ENCODE measurements at places on chromosomes 4 and X. TPM values are rescaled to one million over a fixed set of nuclear protein-coding genes. Genes with fewer than 3 reads are reported as not detected.

The GAGE12J gene
- total RNA-seq = not detected

The TBX22 gene
- not detected for total RNA-seq

The SMPX gene
- total RNA-seq = not detected

The RTL3 gene
- 1.6 TPM for total RNA-seq

The RBM41 gene
- 18.4 TPM for total RNA-seq

The ZNF81 gene
- total RNA-seq = 7.0 TPM

The USP38 gene
- total RNA-seq = 27.2 TPM

The PCSK1N gene
- 0.32 TPM for total RNA-seq

The BCOR gene
- 20.1 TPM for total RNA-seq

The PHKA1 gene
- 5.9 TPM for total RNA-seq

The MAGEB17 gene
- not detected for total RNA-seq

The MTNR1A gene
- 0.32 TPM for total RNA-seq

The FREM3 gene
- not detected for total RNA-seq

The CXCR3 gene
- not detected for total RNA-seq

The SSX4B gene
- not detected for total RNA-seq

The FAM9B gene
- not detected for total RNA-seq

The PPBP gene
- total RNA-seq = not detected

The BEX4 gene
- total RNA-seq = 31.1 TPM

The CACNA1F gene
- not detected for total RNA-seq

The EMCN gene
- total RNA-seq = 0.43 TPM

The CENPVL2 gene
- total RNA-seq = not detected

The IL9R gene
- total RNA-seq = not detected

The ADH1A gene
- not detected for total RNA-seq

The LEF1 gene
- 2.4 TPM for total RNA-seq

The SERTM2 gene
- total RNA-seq = not detected

The NSG1 gene
- total RNA-seq = 0.22 TPM

The GYG2 gene
- total RNA-seq = 1.5 TPM

The CCSER1 gene
- 0.11 TPM for total RNA-seq

The ZNF157 gene
- total RNA-seq = not detected

The UGT2A1 gene
- not detected for total RNA-seq

The PCDH10 gene
- 1.3 TPM for total RNA-seq

The F8A2 gene
- total RNA-seq = not detected

The STARD8 gene
- total RNA-seq = 4.3 TPM

The PDZD4 gene
- 0.97 TPM for total RNA-seq

Data from articular chondrocyte of knee joint (primary cell).